Lower leg skin (tissue), 4 donors: ENCODE measurements at places on chromosomes 1 and 21.

GRCh38 chr1:175629318-175629694, 114.1 kb downstream of the TNR start:
- no peak for DNase-seq

GRCh38 chr1:21935393-21935804, 1.7 kb downstream of the HSPG2 start:
- no peak for DNase-seq

- DNase-seq: no peak
Measured at GRCh38 chr21:46489800-46490199, 31.1 kb downstream of the DIP2A start.

DNA sequence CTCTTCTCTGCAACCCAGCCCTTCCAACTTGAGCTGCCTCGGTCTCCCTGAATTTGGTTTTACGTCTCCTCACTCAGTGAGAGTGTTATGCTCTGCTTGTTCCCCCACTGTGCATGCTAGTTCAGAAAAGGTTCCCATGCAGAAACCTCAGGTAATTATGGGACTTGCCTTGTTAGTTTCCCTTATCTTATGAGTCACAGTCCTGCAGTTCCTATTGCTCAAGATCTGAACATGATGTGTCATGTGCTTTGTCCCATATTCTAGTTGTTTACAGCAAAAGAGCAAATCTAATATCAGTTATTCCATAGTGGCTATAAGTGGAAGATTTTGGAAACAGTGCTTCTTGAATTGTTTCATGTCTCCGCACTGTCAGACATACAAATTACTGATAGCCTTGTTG, 74.4 kb downstream of the DUSP10 start:
- DNase-seq: no peak

GRCh38 chr1:154404511-154404931, 622 bp upstream of the IL6R start:
- DNase-seq: peak; percentile 84

GRCh38 chr1:162868972-162869371, 8.0 kb upstream of the CCDC190 start:
- DNase-seq: no peak

DNA sequence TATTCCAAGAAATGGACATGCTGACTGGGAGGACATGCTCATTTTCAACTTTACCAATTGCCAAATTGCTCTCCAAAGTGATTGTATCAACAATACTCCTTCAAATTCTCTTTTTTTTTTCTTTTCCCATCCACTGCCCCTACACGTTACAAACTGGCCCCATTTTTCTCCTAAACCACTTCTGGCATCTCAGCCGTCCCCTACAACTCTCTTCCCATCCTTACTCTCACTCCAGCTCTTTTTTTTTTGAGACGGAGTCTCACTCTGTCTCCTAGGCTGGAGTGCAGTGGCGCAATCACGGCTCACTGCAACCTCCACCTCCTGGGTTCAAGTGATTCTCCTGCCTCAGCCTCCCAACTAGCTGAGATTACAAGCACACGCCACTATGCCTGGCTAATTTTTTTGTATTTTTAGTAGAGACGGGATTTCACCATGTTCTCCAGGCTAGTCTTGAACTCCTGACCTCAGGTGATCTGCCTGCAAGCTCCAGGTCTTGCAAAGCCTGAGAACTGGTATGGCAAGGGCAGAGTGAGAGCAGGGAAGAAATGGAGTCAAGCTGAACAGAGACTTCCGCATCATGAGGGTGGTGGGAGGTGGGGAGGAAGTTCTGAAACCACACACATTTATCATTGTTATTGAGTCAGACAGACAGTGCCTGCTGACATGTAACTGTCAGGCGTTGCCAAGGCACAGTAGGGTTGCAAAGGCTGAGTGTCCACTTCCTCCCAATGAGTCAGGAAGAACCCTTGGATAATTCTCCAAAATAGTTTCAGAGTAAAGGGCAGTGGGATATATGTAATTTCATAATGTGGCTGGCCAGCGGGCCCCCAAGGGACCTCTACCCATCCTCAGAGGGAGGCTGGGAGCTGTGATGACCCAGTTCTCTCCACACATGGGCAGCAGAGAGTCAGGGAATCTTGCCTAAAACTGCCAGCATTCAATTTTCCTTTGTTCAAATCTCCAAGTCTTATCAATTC, 17.4 kb downstream of the CELA3A start:
- no peak for DNase-seq

DNA sequence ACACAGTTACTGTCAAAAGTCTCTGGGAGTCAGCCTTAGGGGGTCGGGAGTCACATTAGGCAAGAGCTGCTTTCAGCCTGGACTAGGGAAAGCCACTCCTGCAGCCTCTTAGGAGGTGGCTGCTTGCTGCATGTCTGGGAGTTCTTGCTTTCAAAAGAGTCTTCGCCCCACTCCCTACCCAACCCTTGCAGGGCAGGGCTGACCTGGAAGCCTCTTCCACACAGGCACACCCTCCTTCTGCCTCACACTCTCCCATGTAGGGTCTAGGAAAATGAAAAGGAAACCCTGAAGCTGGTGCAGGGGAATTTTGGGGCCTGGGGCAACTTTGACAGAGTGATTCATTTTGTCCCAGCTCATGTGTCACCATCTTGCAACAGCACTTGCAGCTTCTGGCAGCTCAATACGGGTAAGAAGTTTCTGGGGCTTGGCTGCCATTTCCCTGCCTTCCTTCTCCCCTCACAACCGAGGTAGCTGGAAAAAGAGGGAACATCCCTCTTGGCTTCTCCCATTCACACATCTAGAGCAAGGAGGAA, 37.3 kb downstream of the KCND3 start:
- DNase-seq: no peak

GRCh38 chr1:24914226-24915069, 15.6 kb downstream of the RUNX3 start:
- DNase-seq: no peak

DNA sequence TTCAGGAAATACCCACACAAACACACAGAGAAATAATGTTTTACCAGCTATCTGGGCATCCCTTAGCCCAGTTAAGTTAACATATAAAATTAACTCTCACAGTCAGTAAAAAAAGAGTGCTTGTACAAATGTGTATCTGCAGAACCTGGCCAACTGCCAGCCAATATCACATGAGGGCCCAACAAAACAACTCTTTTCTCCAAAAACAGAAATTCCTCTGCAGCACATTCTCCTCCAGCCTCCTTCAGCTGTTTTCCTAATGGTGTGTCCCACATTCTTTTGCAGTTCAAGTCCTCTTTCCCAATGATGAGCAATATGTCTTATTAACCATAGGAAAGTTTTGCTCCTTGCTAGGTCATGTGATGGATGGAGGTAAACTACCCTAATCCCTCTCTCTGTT, 75.5 kb downstream of the LRRC7 start:
- DNase-seq: no peak

DNA sequence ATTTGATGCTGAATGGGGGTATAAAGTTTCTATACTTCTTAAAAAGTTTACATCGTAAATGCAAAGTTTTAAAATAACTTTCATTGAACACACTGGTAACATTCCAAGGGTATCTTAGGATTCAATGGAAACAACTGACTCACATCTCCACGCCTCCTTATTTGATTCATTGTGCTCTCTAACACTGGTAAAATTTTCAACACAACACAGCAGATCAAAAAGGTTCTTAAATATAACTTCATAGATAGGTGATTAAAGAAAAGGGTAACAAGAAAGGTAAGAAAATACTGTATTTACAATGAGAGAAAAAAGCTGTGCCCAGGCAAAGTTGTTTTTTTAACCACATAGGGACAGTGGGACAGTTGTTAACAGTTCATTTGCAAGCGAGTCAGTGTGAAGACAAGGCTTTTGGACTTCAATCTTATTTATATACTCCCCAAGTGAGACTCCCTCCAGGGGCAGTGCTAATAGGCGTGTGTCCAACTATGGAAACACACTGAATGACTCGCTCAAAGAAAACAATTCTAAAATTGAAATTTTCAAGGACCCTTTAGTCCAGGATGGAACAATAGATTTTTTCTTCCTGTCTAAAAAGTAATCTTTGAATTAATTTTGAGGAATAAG, 140.5 kb downstream of the TIAM1 start:
- DNase-seq: no peak

- no peak for DNase-seq
Measured at GRCh38 chr1:116711263-116711840, 42.9 kb upstream of the CD2 start.

- no peak for DNase-seq
Measured at GRCh38 chr1:166884971-166885370, 8.9 kb upstream of the TADA1 start.
